H7 (cell line): ENCODE measurements at places on chromosomes 7 and 10.

DNA sequence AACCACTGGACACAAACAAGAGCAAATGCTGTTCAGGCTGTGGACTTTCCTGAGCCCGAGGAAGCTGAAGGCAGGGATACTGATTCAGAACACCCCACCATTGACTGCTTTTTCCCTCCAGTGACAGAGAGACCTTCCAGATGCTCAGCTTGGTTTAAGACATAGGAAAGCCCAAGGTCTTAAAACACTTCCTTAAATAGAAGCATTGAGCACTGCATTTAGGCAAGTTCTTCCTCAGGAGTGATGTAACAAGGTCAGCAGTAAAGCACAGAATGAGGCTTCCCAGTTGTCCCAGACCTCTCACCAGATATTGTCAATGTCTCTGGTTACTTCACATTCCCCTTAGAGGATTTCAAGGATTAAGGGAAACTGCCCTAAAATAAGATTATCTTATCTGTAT is 19.6 kb upstream of the CDCA7L start:
- no peak for DNase-seq

GRCh38 chr10:98380493-98381339 is 34.3 kb downstream of the PYROXD2 start:
- no peak for DNase-seq

DNA sequence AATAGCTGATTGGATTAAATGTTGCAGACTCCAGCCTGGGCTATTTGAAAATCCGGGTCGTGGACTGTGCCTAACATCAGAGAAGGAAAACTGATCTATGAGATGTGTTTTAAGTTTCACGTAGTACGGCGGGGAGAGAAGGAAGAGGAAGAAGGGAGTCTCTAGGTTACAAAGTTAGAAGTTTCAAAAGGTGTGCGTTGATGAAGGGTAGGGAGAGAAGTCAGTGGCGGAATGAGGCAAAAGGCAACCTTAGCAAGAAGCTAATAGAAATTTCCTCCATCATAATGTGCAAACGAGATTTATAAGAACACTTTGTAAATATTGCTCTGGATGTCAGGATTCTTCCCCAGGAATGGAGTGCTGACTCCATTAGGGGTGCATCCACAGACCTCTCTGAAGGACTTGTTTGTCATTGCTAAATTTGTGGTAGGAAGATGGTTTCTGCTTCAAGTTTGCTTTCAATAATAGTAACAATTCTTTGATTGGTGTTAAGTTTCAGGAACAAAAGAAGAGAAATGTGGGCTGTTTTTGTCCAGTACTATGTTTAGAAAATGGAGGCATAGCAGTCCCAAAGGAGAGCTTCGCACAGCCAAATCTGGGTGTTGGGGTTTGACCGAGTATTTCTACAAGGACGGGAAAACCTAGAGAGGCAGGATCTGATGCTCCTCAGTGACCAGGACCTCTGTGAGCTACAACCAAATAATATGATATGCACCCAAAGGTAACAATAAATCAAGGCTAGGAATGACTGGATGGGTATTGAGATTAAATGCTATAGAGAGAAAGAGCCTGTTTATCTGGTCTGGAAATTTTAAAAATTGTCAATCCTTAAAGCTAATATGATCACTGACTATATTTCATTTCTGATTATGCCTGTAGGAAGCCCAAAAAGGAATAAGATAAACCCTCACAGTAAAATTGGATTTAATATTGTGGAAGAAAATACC is 8.2 kb downstream of the TWIST1 start:
- no peak for DNase-seq

DNA sequence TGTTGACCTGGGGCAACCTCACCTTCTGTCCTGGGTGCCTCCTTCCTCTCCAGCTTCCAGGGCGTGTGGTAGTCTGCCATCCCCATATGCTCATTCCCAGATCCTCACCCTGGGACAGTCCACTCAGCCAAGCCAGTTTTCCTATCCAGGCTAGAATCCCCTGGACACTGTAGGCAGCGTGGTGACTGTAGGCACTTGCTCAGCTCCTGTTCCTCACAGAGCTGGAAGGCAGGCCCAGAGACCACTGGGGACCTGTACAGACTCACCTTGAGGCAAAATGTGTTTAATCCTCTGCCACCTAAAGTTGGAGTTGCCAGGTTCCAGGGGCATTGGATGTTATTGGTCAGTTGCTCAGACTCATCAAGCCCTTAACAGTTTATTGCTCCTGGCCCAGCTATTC is 2.4 kb upstream of the GRID1 start:
- no peak for DNase-seq

GRCh38 chr10:114678820-114679219 is 20.7 kb upstream of the ABLIM1 start:
- DNase-seq = no peak
